Stimulated activated CD8-positive, alpha-beta memory T cell treated with anti-CD3 and anti-CD28 coated beads, Interleukin-4, amount 100 ng/mL, for 24 hours (primary cell): ENCODE measurements at places on chromosomes 2 and 18.

- DNase-seq = no peak
Observed at GRCh38 chr18:40555914-40556313, 1399.1 kb upstream of the PIK3C3 start.

DNA sequence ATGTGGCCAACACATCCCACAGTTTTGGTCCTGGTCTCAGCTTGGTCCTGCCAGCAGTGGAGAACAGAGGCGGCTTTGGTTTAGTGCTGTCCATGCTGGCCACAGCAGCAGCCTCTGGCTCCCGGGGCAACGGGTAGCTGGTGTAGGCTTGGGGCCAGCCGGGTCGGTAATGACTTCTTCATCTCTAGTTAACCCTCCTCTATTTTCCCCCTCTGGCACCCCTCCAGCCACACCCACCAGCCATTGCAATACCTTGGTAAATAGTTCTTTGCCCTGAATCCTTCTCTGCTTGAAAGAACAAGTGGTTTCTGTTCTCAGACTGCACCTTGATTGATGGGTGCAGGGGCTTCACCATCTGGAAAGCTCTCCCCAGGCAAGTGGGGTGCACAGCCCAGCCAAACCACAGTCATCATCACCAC lies 31.7 kb upstream of the ZNF396 start:
- no peak for DNase-seq

GRCh38 chr2:70922235-70923234 lies 13.2 kb upstream of the ATP6V1B1 start:
- DNase-seq = no peak

DNA sequence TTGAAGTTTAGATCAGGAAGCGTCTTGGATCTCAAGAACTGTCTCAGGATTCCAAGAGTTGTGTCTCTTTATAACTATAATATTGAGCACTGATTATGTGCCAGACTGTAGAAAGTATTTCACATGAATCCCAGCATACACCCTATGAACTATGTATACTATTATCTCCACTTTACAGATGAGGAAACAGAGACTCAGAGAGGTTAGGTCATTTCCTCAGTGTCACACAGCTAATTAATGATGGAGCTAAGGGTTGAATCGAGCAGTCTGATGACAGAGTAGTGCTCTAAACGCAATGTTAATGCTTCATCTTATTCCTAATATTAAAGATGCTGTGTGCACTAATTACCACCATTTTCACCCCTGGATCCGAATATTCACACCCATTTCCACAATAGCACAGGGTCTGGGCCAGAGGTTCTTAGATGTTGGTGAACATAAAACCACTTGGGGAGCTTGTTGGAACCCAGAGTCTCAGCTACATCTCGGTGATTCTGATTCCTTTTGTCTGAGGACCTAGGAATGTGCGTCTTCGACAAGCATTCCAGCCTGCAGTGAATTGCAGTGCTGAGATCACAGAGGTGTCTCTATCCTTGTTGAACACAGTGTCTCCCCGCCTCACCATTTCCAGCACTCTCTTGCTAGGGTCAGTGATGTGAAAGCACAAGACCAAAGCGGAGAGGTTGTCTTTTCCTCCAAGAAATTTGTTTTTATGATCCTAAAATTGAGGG lies 213.8 kb downstream of the SP3 start:
- DNase-seq = no peak

- no peak for DNase-seq
Observed at GRCh38 chr2:134280726-134281125, 26.9 kb downstream of the MGAT5 start.
